Testis (tissue), 5 donors: ENCODE measurements at places on chromosomes 2 and 18. TPM values are rescaled to one million over a fixed set of nuclear protein-coding genes. Genes with fewer than 3 reads are reported as not detected.
A peak's percentile ranks its signal among the peaks of the same experiment; 100 is the strongest.

DNA sequence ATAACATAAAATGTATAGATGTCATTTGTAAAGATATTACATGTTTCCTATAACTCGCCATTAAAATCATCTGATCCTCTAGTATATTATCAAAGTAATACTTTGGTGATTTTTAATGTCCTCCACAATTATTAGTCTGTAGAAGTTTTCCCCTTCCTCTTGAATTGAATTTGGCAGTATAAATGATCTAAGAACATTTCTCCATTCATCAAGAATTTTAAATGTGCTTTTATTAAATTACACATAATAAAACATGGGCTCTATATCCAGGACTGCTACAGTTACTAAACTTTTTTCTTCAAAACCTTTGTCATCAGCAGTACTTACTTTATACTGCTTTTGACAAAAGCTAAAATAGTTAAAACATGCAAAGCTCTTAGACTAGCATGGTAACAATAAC, 315.4 kb upstream of the ZC3H15 start:
- DNase-seq: no peak

Gene POTEI
- 38.7 TPM for total RNA-seq

- no peak for DNase-seq
These were observed 19.9 kb upstream of the CNOT11 start for GRCh38 chr2:101232770-101233169.

DNA sequence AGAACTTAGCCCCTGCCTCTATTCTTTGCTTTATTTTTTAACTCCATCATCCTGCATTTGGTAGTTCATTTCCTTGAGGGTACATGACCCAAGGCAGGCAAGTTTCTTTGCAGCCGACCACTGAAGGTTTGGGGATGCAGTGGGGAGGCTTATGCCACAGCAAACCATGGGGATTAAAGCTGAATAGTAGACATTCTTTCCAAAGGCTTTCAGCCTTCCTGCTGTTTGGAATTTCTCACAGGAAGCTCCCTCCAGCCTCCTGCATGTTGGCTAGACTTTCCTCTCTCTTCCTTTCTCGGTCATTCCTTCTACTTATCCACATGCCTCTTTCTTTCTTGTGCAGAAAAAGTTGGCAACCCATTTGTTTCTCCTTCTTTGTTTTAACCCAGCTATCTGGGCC, 77.3 kb downstream of the SOCS6 start:
- no peak for DNase-seq

- DNase-seq: no peak
These were observed 144.0 kb downstream of the TMEM163 start for GRCh38 chr2:134574611-134575330.

DNA sequence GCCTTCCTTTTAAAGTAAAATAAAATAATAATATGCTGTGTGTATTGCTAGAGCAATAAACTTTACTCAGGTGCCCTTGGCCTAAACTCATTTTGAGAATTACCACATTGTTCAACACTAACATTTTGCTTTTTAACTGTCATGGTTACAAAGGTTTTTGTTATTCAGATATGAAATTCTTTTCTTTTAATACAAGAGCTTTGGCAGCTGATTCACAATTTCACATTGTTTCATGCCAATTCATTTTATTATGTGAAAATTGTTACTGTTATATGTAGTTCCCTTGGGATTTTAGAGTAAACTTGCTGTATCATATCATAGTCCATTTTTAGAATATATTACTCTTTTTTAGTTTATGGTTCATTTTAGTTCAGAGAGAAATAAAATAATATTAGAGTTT, 65.8 kb upstream of the ZNF804A start:
- DNase-seq: no peak

- no peak for DNase-seq
These were observed 275.2 kb downstream of the IRS1 start for GRCh38 chr2:226524381-226524843.

Gene AAK1
- 47.9 TPM for total RNA-seq

DNA sequence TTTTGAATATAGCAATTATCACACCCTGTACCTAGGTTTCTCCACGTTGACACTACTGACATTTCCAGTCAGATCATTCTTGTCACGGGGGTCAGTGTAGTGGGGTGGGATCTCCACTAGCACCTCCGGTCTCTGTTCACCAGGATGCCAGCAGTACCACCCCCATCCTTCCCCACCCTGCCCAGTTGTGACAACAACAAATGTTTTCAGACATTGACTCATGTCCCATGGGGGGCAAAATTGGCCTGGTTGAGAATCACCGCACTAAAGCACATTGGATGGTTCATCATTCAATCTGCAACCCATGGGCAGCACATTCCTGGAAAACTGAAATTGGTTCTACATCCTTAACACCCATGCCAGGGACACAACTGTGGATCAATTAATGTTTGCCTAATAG, 32.3 kb downstream of the FEZ2 start:
- no peak for DNase-seq

DNA sequence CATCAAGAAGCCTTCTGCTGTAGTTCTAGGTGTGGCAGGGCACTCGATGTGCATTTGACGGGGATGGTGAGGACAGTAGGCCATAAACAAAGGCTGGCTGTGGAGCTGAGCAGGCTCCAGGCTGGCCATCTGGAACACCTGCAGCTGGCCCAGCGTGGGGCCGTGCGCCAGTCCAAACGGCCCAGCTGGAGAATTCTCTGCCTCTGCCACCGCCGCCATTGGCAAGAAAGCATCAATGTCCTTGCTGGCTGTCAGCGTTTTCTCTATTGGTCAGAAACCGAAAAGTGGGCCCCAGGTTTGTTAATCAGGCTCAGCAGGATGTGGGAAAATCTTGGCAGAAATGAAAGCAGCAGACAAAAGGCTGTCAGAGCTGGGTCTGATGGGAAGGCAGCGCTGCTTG, 24.0 kb upstream of the CTIF start:
- DNase-seq: no peak

GRCh38 chr2:235045336-235045972, 93.6 kb downstream of the SH3BP4 start:
- no peak for DNase-seq

DNA sequence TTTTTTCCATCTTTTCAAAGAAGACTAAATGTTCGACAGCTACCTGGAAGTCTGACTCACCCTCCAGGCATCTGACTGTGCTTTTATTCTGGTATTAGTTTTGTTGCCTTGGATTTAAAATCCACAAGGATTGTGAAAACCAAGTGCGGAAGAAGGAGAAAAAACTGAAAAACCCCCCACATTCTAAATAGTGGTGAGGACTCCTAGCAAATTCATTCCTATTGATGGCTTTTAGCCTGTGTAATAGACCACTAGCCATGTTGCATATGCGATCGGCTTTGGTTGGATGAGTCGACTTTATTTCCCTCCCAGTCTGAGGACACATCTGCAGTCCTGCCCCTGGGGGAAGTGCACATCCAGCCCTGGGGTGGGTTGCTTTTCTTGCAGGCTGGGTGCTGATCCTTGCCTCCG, 16.9 kb downstream of the LDLRAD4 start:
- DNase-seq: no peak

Gene CAPG
- total RNA-seq: 17.7 TPM

Gene SKA1
- 6.6 TPM for total RNA-seq

DNA sequence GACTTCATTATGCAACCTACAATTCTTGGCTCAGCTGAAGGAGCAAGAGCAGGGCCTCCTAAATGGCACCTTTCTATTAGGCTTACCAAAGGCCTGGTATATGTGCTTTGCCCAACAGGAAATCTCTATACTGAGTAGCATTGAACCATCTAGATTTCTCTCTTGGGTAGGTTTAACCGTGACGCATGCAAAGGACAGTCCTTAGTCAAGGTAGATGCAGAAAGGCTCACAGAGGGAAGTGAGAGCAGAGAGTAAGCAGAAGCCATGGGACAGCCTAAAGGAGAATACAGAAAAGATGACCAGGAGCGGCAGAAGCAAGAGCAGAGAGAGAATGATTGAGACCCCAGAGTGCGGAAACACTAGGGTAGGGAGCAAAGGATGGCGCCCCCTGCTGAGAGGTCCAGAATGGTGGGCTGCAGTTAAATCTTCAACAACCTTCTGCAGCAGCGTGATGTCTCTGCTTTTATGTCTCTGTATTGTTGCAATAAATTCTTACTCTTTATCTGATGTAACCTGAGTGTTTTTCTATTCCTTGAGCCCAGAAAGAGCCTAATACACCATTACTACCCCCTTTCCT, 4.7 kb upstream of the OSBPL1A start:
- DNase-seq: peak; percentile 25

DNA sequence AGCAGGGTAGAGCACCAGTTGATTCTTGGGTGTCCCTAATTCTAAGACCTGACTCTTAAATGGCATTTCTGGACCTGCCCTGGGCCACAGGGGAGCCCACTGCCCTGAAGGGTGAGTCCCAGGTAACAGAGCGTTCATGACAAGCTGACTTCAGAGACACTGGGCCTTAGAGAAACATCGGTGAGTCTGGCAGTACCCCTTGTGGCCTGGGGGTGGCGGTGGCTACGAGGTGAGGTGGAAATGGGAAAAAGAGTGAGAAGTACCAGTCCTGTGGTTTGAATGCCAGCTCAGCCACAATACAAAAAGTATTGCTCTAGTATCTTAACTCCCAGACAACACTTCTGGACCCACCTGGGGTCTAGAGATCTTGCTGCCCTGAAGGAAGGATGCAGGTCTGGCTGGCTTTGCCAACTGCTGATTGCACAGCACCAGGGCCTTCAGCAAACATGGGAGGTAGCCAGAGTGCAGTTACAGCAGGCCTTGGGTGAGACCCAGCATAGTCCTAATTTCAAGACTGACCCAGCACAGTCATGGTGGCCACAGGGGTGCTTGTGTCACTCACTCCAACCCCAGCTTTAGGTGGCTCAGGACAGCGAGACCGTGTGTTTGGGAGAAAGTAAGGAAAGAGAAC, 44.5 kb downstream of the USP34 start:
- no peak for DNase-seq

Gene PRADC1
- total RNA-seq: 29.2 TPM

Gene TXNDC2
- 15.3 TPM for total RNA-seq

GRCh38 chr2:69660637-69661036, 17.1 kb upstream of the AAK1 start:
- DNase-seq: no peak

DNA sequence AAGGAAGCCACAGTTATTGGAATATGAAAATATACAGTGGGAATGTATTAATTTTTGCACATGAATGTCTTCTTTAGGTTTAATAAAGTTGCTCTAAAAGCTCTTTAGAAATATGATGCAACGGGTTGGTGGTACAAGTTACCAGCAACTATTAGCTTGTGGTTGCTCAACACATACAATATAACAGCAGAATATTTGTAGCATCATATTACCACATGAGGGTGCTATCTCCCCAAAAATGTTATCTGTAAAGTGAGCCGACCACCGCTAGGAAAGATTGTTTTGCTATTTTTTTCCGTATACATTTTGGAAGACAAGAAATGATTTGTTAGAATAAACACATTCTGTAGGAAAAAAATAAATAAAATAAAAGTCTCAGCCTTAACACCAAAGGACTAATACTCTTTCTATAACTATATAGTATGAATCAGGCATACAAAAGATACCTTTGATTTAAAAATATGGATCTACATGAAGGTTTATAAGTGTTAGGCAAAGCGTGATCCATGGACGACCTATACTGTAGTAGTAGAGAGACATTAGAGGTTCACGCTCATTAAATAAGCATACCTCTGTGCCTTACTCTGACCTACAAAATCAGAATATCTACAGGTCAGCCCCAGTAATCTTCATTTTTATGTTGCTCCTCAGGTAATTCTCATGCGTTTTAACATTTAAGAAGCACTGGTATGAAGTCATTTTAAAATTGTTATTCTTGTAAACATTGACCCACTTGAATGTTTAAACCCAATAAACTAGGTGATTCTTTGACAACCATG, 1110.6 kb upstream of the ACVR2A start:
- no peak for DNase-seq

Gene ZNF516
- 212 TPM for total RNA-seq

DNA sequence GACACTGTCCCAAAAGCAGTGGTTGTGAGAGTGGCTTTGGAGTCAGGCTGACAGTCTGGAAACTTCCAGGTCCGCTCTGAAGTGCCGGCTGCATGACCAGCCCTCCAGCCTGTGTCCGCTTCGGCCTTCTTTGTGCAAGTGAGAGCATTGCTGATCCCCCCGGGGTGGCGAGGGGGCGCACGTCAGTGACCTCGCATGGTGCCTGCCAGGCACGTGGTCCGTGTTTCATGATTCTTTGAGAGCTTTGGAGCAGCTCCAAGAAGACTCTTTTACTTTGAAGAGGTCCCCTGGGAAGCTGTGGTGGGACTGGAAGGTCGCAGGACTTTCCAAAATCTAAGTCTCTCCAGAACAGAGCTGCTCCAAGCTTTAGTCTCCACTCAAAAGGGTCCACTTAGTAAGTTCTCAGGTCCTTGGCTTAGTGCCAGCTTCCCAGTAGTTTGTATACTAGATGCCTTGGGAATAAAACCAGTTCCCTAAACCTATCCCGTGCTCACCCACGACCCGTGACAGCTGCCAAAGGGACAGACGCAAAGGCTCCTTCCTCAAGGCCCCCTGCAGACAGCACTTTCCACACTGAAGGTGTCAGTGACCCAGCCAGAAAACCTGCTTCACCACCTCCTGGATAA, 68.8 kb downstream of the ADI1 start:
- DNase-seq: no peak

DNA sequence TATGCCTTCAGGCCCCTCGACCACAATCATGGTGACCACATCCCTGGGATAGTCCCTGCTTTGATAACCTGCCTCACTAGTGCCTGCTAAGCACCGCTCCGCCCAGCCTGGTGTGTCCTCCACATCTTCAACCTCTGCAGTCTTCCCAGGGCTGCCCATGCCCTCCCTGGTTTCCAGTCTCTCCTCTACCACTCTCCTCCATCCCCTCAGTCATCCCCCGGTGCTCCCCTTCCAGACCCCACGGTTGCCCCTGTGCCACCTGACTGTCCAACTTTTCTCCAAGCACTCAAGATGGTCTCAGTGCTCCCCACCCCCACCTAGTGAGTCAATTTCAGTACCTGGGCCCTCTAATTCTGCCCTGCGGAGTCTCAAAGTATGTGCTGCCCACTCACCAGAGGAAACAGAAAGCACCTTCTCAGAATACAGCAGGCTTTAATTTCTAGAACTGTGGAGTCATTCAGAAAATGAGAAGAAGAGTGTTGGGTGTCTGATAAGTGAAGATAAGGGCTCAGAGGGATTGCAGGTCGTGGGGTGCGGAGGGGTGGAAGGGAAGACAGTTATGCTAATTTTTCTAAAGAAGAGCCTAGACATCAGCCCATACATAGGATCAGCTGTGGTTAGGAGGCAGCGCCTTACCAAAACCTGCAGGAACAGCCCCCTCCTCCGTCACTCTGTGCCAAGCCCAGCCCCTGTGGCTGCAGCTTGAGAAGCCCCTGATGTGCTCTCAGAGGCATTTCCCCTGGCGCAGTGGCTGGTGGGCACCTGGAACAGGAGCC, 53.6 kb upstream of the CAB39 start:
- no peak for DNase-seq

DNA sequence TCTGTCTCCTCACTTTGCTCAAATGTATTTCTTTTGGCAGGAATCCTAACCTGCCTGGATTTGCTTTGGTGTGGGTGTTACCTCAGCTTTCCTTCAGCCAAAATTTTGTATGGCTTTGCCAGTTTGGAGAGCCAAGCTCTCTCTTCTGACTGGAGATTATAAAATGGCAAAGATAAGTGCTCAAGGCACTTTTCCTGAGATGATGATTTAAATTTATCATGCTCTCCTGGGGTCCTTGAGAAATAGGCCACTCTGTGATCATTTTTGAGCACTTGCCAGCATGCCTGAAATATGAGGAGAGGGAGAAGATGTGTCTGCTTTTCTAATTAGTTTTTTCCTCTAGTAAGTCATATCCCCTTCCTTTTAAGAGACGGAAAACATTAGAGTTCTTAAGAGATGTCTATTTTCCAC, 683.0 kb downstream of the SLC4A3 start:
- DNase-seq: no peak

Gene FEV
- total RNA-seq: not detected

GRCh38 chr2:96565111-96565510, 28.6 kb downstream of the ARID5A start:
- no peak for DNase-seq

- no peak for DNase-seq
These were observed 272.8 kb downstream of the FIGN start for GRCh38 chr2:163462993-163463392.
